HFFc6 (cell line): ENCODE measurements at places on chromosomes 1 and 21. TPM values are rescaled to one million over a fixed set of nuclear protein-coding genes. Genes with fewer than 3 reads are reported as not detected.

DNA sequence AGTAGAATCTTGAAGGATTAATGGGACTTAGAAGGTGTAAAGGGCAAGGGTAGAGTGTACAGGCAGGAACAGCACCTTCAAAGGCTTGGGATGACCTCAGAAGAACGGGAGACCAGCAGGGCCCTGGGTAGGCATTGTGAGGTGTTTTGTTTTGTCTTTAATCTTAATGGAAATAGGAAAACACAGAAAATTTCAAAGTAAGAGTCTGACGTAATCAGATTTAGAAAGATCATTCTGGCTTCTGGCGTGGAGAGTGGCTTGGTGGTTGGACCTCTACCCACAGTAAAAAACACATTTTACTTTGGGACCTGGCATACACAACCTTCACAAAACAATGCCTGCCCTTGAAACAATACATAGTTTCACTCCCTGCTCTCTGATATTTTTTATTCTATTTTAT is 4.1 kb downstream of the MOV10 start:
- H3K27me3 ChIP-seq, result peaks cover 11% of the 10 kb centered on the region; the same call in 1 of the 2 replicates
- no peak for DNase-seq
- no peak overlapping the region for H3K4me3 ChIP-seq
- peak overlapping the region; percentile 2; the same call in 1 of the 2 replicates for H3K27ac ChIP-seq
- H3K36me3 ChIP-seq, result peaks cover 14% of the 10 kb centered on the region

Gene TESK2
- 0.54 to 0.96 TPM (median 0.84 TPM) in 3 replicates for total RNA-seq

Gene ARTN
- 0.50 to 0.55 TPM (median 0.53 TPM) in 3 replicates for total RNA-seq

DNA sequence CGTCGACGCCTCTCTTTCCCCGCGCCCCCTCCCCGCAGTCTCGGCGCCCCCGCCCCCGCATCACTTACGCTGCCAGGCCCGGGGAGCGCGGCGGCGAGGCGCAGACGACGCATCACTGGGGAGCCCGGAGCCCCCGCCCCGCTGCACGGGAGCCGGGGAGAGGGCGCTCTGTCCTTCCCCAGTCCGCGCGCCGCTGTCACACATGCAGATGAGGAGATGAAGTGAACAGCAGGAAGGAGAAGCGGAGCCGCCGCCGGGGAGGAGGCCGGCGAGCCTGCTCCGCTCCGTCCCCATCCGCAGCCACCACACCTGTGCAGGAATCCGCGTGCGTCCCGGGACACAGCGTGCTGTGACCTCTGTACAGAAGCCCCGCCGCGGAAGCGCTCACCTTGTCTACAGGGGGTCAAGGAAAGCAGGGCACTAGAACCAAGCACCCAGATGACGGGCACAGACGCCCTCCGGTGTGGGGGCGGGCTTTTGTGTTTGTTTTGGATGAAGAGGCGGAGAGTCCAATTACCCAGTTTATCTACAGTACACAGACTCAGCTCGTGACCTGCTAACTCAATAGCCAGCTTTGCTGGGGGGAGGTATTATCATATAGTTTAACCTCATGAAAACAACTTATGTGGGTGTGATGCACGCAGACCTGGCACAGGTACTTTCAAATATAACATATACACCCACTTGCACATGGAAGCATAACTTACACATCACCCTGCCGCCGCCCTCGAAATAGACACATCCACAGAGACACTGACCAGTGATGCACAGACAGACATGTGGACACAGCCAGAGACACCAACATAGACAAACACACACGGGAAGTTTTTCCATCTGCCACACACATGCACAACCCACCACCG is 12.4 kb downstream of the KLHDC8A start:
- no peak overlapping the region for H3K4me3 ChIP-seq
- no peak for DNase-seq
- no peak overlapping the region for H3K27ac ChIP-seq
- H3K27me3 ChIP-seq, result peaks cover 55% of the 10 kb centered on the region
- H3K4me1 ChIP-seq, result no peaks in the 10 kb centered on the region

DNA sequence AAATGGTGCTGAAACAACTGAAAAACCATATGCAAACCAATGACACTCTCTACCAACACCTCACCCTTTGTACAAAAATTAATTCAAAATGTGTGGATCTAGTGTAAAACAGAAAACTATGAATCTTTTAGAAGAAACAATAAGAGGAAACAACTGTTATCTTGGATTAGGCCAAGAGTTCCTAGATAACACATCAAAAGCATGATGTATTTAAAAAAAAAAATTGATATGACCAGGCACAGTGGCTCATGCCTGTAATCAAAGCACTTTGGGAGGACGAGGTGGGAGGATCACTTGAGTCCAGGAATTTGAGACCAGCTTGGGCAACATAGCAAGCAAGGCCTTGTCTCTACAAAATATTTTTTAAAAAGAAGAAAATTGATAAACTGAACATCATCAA is 79.0 kb downstream of the EIF4G3 start:
- H3K36me3 ChIP-seq, result peaks cover 56% of the 10 kb centered on the region
- no peak for DNase-seq
- peaks cover 5% of the 10 kb centered on the region for H3K27me3 ChIP-seq
- no peak overlapping the region for H3K4me3 ChIP-seq
- H3K4me1 ChIP-seq, result peaks cover 15% of the 10 kb centered on the region
- H3K27ac ChIP-seq, result no peak overlapping the region
